ENCODE measurements at places on chromosomes 1 and 21.
A peak's percentile ranks its signal among the peaks of the same experiment; 100 is the strongest.

- DNase-seq = no peak
Measured at GRCh38 chr1:244340396-244340795, 111.3 kb downstream of the ADSS2 start.

- DNase-seq = no peak
Measured at GRCh38 chr1:27507960-27508665, 18.1 kb upstream of the WASF2 start.

DNA sequence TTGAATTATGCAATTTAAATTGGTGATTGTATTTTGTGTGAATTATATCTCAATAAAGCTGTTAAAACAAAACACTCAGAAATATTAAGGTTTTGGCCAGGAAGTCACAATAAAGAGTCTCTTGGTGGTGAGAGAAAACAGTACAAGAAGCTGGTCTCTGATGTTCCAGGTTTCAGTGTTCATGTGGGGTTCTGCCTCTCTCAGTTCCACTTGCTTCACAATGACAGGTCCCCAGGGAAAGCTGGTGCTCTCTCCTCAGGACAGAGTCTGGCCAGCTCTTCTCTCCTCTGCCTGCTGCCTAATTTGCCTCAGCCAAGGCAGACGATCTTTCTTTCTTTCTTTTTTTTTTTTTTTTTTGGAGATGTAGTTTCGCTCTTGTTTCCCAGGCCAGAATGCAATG, 342.9 kb upstream of the PLXNA2 start:
- DNase-seq = no peak

GRCh38 chr1:221204055-221204833, 325.0 kb downstream of the HLX start:
- no peak for DNase-seq

GRCh38 chr1:198936371-198937083, 297.7 kb downstream of the PTPRC start:
- DNase-seq = no peak

DNA sequence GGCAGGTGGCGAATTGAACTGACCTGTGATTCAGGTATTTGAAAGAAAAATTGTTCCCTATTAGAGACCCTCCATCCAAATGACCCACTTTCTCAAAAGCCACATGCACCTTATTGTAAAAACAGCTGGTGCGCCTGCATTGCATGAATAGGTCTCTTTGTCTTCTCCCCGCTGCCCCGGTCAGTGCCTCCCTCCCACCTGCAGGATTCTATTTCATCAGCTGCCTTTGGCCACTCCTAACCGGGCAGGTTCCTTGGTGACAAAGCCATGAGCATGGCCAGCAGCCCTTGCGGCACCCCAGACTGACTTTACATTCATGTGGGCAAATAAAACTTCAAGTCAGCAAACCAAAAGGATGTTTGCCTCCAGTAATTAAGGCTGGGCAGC, 6.4 kb downstream of the TMPRSS3 start:
- no peak for DNase-seq

DNA sequence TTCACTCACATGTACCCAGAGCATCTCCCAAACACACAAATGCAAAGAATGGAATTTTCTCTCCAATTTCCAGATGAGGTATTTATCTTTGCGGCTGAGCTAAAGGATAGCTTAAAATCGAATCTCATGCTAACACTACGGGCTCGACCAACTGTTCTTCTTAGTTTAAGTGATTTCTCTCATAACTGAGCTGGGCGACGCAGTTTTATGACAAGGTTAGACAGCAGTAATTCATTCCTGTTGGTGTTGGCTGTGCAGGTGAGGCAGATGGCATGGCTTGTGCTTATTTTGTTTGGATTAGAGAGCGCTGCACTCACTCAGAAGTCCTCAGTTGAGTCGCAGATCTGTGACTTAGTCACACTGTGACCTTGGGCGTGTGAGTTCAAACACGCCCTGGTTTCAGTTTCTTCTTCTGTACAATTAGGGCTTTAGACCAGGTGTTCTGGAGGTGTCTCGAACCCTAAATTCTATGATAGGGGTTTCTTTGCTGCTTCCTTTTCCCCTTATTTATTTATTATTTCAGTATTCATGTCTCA, 41.5 kb upstream of the MRPS6 start:
- no peak for DNase-seq

GRCh38 chr1:160220301-160220700, 15.1 kb downstream of the PEA15 start:
- no peak for DNase-seq

GRCh38 chr21:32819694-32820093, 48.1 kb upstream of the PAXBP1 start:
- no peak for DNase-seq

- no peak for DNase-seq
Measured at GRCh38 chr21:26813426-26813998, 31.7 kb downstream of the ADAMTS1 start.

DNA sequence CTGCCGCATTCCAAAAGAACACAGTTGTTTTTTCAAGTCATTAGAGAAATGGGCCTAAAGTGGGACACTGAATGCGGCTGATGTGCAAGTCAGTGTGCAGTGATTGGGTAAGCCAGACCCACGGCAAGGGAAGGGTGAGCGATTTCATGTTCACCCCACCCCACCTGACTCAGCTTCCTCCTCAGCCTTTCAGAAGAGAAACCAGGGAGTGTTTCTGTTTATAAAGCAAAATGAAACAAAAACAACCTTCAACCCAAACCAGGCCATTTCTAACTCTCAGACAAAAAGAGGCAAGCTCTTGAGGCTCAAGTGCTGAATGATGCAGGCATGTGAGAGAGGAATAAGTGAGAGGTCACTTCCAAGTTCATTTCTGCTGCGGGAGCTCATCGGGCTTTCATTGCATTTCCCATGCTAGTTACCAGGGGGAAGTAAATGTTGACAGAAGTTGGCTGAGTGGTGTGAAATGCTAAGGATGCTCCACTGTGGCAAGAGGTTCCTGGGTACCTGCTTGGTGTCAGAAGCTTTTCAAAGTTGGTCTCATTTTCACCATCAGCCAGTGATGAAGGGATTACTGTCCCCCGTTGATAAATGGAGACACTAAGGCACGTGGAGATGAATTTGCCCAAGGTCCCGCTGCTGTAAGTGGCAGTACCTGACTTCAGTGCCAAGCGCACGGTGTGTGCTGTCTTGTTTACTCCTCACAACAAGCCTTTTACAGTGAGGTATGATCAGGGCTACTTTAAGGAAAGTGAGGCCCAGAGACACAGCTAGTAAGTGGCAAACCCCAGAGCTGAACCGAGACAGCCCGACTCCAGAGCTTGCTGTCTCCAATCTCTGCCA, 29.1 kb downstream of the STPG1 start:
- DNase-seq = no peak

DNA sequence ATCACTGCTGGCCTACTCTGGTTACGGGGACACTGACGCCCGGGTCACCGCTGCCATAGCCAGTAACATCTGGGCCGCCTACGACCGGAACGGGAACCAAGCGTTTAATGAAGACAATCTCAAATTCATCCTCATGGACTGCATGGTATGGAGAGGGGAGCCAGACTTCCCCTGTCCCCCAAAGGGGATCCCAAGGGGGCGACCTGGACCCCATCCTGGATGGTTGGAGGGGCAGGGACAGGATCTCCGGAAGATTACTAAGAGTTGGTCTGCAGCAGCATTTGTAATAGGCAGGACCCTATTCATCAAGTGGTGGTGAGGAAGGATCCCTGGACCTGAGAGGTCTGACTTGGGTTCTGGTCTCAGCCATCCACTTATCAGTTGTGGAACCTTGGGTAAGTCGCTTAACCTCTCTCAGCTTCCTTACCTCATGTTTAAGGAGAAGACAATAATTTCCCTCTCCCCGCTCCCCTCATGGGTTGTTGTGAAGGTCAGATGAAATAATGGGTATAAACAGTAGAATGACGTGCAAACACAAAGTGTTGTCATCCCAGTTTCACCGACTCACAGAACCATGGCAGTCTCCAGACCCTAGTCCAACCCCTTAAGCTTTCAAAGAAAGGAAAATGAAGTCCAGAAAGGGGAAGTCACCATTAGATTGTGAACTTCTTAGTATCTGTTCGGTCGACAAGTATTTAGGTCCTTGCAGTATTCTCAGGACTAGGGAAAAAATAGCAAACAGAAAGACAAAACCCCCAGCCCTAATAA, 883 bp downstream of the LAMTOR2 start:
- DNase-seq = no peak

DNA sequence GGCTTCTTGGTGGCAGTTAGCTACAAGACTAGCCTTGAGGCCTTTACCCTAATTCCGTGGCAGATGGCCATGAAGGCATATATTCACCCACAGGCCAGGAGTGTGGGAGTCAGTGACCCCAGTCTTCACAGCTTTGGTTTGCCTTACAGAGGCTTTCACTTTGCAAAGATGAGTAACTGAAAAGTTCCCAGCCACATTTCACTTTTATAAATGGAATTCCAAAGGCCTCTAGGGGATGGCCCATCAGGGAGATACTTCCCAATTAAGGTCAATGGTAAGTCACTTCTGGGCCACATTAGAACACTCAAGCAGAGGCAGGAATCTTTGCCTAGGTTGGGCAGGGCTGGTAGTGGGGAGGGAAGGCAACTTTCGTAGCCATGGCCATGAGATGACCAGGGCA, 13.1 kb upstream of the HEYL start:
- no peak for DNase-seq

- peak; percentile 11 for DNase-seq
Measured at GRCh38 chr1:25117233-25117823, 115.0 kb downstream of the SYF2 start.

- no peak for DNase-seq
Measured at GRCh38 chr1:12178511-12178910, 11.7 kb downstream of the TNFRSF1B start.

GRCh38 chr1:42841010-42841409, 5.4 kb upstream of the ZNF691 start:
- no peak for DNase-seq

GRCh38 chr1:115445090-115445489, 107.0 kb upstream of the NGF start:
- no peak for DNase-seq

DNA sequence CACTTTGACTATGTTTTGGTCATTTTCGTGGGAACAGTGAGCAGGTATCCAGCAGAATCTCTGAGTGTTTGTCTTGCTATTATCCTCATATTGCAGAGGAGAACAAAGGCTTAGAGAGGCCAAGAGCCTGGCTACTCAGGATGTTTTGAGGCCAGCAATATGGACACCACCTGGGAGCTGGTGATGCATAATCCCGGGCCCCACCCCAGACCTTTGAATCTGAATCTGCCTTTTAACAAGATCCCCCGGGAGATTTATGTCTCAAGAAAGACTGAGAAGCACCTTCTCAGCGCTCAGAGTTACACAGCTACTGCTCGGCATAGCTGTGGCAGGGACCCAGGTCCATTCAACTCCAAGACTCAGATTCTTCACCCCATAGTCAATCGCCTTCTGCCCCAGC, 72.8 kb downstream of the PTPRU start:
- no peak for DNase-seq

DNA sequence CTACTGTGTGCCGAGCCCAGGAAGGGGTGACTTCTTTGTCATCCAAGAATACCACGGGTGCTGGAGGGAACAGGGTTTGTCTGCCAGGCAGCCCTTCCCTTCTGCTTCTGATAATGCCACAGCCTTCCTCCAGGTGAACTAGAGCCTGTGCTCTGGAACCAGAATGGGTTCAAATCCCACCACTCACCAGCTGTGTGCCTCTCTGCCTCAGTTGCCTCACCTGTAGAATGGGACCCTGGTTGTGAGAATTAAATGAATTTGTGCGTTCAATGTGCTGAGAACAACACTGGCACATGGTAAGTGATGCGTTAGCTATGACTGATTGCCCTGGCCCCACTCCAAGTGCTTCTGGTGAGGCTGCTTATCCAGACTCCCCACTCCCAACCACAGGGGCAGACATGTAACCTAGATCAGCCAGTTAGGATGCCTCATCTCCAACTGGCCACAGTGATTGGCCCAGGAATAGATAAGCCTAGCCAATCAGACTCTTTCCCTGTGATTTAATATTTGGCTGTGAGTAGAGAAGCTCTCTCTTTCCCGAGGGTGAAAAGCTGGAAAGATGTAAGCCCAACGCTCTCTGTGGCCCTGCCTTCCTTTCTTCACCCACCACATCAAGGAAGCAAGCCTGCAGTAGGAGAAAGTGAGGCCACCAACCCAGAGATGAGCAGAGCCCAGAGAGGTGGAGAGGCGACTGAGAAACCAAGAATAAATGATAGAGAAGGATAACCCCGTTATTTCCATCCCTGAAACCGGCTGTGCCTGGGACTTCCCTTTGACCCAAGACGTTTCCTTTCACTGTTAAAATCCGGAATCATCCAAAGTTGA, 20.8 kb upstream of the LAPTM5 start:
- DNase-seq = peak; percentile 41

- no peak for DNase-seq
Measured at GRCh38 chr1:3106216-3106615, 37.2 kb downstream of the PRDM16 start.

- no peak for DNase-seq
Measured at GRCh38 chr1:50665413-50665812, 242.2 kb upstream of the DMRTA2 start.

GRCh38 chr21:16145479-16145878, 415.7 kb downstream of the USP25 start:
- no peak for DNase-seq

- peak; percentile 26 for DNase-seq
Measured at GRCh38 chr1:7539769-7540175, 231.3 kb upstream of the VAMP3 start.

DNA sequence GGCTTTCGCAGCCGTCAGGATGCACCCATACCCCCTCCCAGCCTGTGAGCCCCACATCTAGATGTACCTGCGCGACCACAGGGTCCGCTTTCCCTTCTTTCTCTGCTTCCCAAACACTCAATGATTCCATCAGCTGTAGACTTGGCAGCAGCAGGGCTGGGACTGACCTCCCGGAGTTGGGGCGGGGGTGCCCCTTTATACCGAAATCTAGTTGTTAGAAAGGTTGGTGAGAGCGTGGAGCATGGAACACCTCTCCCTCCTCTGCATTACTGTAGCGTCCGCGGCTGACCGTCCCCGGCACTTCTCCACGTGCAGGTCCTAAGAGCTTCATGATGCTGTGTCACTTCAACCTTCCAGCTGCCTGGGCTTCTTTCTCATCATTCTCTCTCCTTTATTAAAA, 21.1 kb upstream of the ACTRT2 start:
- DNase-seq = no peak

GRCh38 chr1:220895412-220895946, 16.2 kb downstream of the HLX start:
- DNase-seq = no peak

- no peak for DNase-seq
Measured at GRCh38 chr1:36864823-36865601, 169.3 kb downstream of the GRIK3 start.
